HFFc6 (cell line): ENCODE measurements at places on chromosomes 4 and X.

DNA sequence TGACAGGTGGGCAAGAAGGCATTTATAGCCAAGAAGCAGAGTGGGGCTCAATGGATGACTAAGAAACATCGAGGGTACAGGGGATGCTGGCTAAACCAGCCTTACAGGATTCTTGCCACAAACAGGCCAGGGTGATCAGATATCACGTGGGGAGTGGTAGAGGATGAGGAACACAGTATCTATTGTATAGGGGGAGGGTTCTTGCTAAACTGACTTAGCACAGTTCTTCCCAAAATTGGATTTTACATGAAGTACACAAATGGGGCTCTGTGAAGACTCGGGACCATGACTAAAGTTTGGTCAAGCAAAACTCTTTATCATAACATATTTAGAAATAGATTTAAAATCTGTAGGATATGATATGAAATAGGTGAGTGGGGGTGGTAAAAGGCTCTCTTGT is 144.0 kb upstream of the ATOH1 start:
- DNase-seq, result no peak

- no peak for DNase-seq
Measured at GRCh38 chr4:169627307-169627706, 6.9 kb downstream of the CLCN3 start.

DNA sequence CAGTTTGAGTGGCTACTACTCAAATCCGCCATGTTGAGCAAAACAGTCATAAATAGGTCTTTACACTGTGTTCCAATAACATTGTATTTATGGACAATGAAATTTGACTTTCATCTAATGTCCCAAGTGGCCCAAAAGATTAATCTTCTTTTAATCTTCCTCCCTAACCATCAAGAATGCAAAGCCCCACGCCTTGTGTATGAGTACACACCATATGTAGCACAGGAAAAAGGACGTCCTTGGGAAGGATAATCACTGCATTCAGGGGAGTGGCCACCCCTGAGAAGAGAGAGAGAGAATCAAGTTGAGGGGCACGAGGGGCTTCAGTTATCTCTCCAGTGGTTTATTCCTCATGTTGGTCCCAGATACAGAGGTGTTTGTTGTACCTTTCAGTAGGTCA is 33.1 kb downstream of the RBM47 start:
- no peak for DNase-seq

- no peak for DNase-seq
Measured at GRCh38 chr4:38907696-38908270, 40.2 kb downstream of the FAM114A1 start.

GRCh38 chr4:176979416-176979815 is 186.7 kb upstream of the VEGFC start:
- DNase-seq, result no peak

- DNase-seq, result peak; percentile 45
Measured at GRCh38 chr4:48651914-48652313, 128.2 kb downstream of the FRYL start.

DNA sequence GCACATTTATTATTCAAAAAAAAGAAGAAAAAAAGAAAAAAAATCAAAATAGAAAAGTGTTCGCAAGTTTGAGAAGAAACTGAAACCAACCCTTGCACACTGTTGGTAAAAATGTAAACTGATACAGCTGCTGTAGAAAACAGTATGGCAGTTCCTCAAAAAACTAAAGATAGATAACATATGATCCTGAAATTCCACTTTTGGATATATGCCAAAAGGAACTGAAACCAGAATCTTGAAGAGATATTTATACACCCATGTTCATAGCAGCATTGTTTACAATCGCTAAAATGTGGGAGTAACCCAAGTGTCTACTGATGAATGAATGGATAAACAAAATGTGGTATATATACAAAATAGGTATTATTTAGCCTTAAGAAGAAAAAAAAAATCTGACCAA is 155.4 kb downstream of the TBCK start:
- DNase-seq, result no peak

GRCh38 chr4:116217781-116218180 is 867.6 kb downstream of the TRAM1L1 start:
- DNase-seq, result no peak

DNA sequence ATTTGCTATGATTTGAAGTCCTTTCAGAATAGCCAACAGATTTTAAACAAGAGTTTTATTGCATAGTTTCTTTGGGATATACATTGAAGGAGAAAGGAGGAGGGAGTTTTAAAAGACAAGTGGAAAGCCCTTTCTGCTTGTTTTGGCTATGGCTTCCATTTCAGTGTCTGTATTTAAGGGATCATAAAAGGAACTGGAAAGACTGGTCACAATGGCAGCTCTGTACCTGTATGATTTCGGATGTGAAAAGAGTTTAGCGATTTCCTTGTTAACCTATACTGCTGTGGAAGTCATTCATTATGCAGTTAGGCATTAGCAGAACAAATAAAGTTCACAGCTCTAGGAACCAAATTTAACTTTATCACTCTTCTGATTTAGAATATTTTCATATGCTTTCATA is 60.7 kb downstream of the TET2 start:
- no peak for DNase-seq

- no peak for DNase-seq
Measured at GRCh38 chrX:12741416-12741815, 49.8 kb upstream of the PRPS2 start.

DNA sequence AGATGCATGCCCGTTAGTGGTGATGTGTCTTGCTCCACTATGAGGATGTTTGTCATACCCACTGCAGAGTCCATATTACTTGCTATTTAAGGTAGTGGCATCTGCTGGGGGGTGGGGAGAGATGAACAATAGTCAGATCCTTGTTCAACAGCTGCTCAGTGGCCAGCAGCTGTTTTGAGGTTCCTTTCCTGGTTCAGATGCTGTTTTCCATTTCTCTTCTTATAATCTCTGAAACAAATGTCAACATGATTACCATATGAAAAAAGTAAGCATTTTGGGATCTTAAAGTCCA is 1567.9 kb upstream of the TENM3 start:
- DNase-seq, result no peak

DNA sequence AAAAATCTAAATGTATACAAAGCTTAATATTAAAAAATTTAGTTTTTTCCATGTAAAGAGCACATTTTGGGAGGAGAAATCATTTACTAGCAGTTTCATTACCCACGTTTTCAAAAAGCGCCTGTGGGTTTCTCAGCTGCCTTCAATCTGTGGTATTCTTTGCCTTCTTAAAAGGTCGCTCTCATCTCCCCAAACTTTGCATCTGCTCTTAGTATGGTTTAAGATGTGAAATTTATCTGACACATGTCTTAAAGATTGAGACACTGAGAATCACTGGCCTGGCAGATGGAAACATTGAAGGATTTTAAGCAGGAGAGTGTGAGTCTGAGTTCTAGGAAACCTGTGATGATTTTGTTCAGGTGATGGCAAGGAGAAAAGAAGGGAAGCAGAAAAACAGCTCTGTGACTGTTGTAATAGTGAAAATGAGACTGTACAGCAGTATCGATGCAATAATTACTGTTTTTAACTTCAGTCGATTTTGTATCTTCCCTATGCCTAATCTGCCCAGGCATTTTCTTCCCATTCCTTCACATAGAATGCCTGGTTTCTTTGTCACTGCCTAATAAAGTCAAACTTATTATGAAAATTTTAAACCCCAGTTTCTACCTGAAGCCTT is 75.9 kb downstream of the PAQR3 start:
- DNase-seq, result no peak

DNA sequence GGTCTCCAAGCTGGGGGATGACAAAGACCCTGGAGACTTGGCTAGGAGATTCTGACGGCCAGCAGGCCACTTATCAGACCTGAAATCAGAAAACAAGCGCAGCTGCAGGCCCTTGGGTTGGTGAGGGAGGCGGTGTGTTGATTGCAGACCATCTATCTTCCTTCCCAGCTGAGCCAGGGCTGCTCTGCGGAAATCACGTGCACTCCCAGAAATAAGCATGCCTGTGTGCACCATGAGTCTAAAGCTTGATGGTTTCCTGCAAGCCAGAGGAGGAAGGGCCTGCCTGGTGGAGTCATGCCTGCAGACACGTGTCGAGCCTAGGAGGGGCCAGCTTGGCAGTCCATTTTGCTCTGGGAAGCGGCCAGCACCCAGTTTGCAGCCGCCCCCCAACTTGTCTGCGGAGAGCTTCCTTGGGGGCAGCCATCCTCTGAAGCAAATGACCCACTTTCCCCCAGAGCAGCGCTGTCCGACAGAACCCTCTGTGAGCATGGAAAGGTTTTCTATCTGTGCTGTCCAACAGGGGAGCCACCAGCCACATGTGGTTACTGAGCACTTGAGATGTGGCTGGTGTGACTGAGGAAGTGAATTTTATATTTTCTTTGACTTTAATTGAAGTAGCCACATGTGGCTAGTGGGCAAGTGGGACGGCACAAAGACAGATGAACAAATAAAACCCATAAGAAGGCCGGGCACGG is 175.7 kb upstream of the BCOR start:
- no peak for DNase-seq

GRCh38 chr4:13059019-13059418 is 425.1 kb downstream of the RAB28 start:
- no peak for DNase-seq

GRCh38 chr4:953574-953915 is 19.8 kb downstream of the DGKQ start:
- no peak for DNase-seq

GRCh38 chrX:132127743-132128142 is at the start of gene FRMD7:
FRMD7 (minus strand) TSS chrX:132128020; CDS start chrX:132127844, 176 bp downstream.
- DNase-seq, result no peak

GRCh38 chr4:72205831-72206230 is 174.0 kb downstream of the NPFFR2 start:
- DNase-seq, result no peak

- DNase-seq, result no peak
Measured at GRCh38 chr4:54645830-54646229, 11.9 kb upstream of the KIT start.

DNA sequence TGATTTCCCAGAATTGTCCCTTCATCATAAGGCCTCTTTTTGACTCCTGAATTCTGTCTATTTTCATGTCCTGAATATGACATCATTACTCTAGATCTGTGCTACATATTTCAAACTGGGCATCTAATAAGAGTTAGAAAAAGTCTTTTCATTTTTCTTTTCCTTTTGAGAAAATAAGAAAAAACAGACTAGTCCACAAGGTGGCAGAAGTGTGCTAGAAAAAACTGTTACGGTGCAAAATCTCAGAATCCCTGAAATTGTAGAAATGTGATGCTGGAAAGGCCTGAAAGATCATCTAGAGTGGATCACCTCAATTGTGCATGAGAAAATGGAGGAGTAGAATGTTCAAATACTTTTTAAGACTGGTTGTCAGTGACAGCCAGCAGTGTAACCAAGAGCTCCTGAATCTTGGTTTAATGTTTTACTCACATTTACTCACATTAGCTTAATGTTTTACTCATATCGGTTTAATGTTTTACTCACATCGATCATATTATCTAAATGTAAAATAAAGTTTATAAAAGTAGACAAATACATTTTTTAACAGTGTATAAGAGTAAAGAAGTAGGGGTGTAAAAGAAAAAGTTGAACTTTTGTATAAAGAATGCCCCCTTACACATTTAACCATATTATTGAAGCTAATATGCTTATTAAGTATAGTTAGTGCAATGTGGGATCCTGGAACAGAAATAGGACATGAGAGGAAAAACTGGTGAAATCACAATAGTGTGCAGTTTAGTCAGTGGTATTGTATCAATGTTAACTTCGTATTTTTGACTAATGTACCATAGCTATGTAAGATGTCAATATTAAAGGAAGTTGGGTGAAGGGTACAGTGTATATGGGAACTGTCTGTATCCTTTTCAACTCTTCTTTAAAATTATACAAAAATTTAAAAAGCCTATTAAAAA is 15.2 kb downstream of the ASB11 start:
- peak; percentile 2 for DNase-seq

GRCh38 chrX:87049567-87049966 is 468.0 kb upstream of the KLHL4 start:
- no peak for DNase-seq

DNA sequence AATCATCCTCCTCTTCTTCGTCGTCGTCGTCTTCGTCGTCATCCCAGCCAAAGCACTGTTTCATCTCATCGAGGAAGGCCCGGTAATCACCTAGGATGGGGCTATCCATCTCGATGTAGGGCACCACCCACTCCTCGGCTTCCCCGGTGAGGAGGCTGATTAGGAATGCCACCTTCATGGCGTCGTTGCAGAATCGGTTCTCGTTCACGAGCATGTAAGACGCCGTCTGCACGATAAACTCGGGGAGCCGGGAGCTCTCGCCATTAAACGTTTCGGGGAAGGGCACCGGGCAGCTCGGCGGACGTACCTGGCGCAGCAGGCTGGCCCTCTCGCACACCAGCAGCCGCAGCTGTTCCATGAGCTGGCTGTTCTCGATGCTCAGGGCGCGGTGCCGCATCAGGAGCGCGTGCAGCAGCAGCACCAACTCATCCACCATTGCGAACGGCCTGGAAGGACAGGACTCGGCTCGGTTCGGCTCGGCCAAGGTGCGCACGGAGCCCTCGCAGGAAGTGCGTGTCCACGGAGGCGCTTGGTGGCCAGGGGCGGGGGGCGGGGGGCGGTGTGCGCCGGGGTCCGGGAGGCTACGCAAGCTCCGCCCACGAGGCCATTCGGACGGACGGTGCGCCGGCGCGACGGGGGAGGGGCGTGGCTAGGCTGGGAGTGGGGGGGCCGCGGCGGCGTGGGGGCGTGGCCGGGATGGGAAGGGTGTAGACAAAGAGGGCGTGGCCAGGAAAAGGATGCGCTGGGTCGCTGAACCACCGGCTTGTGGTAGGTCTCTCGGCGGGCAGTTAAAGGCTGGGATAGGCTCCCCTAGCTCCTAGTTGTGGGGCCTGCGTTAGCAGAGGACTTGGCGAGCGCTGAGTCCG is at the start of gene LDOC1:
LDOC1 (minus strand) TSS at position 544 of the 866 bp plus-strand sequence; CDS start at position 436, 108 bp downstream.
- DNase-seq, result peak; percentile 39

- DNase-seq, result no peak
Measured at GRCh38 chr4:106929248-106929647, 106.9 kb downstream of the DKK2 start.

DNA sequence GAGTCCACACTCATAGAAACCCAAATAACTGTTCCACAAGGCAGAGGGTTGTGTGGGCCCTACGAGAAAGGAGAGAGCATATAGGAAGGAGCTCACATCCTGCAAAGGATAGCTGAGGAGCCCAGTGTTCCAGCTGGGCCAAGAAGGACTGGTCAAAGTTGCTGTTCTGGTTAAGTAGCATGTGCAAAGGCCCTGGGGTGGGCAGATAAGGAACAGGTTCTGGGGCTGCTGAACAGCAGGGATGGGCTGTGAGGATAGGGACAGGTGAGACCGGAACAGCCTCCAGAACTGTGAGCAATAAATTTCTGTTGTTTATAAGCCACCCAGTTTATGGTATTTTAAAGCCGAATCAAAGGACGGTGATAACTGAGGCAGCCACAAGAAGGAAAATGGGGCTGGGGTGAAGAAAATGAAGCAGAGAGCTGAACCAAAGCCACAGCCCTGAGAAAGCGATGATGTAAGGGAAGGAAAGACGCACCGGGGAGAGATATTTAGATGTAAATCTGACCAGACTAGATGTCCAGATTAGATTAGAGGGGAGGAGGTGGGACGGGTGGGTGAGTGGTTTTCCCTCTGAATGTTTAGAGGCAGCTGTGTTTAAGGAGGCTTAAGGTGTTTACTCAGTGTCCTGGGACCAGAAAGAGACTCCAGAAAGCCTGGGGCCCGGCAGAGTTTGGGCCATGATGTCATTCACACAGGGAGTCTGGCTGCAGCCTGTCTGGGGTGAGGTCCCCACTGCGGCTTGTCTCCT is 180.8 kb upstream of the BCOR start:
- DNase-seq, result no peak
